ENCODE measurements at places on chromosomes 7 and 10.
A peak's percentile ranks its signal among the peaks of the same experiment; 100 is the strongest.

- DNase-seq: peak; percentile 3
Observed at GRCh38 chr10:5987747-5988146, 10.4 kb upstream of the IL15RA start.

DNA sequence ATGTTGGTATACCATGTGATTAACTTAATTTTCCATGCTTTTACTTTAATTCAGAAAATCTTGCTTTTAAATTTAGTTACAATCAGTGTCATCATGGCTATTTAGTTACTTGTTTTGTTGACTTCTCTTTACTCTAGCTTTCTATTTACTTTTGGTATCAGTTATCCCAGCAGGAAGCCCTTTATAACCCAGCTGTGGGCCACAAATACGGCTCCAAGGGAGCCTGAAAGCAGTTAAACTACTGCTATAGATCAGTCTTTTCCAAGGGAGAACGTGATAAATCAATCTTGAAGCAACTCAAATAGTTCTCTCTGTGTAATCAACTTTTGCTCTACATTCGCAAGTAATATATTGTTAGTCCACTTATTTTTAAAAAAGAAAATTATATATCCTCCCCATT, 287.4 kb downstream of the CACNA2D1 start:
- no peak for DNase-seq

DNA sequence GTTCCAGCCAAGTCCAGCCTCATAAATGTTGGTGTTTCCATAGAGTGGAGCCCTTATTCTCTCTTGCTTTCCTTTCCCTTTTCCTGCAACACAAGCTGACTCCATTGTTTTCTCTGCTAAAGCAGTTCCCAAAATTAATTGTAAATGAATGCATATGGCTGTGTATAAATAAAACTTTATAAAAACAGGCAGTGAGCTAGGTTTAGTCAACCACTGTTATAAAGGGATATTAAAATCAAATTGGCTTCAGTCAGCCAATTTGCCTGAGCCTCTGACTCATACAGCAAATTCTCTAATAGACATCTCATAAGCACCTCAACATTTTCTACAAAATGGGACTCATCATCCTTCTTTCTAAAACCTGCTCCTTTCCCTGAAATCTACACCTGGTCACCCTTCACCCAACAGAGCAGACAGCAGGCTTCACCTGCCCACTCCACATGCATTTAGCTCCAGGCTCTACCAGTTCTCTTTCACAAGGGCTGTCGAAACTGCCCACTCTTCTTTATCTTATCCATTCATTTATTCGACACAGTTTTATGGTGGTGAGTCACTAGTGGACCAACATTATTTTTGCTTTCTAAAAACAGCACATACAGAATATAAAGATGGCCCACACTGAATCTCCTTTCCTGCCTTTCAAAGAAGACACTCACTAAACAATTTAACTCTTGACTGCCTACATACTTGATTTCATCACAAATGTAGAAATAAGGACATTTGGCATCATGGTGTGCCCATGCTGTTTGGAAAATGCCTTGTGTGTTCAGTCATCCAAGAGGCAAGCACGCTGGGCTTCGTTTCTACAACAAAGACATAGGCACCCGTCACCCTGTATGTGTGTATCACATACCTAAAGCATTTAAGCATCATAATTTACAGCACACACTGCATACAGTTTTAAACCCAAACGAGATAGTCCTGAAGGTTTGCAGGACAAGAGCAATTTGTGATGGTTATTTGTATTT, 74.6 kb upstream of the C7orf33 start:
- DNase-seq: no peak

GRCh38 chr10:10665750-10666149, 351.9 kb upstream of the CELF2 start:
- no peak for DNase-seq

GRCh38 chr7:36468370-36469101, 78.9 kb downstream of the ANLN start:
- DNase-seq: no peak

- DNase-seq: peak; percentile 80
Observed at GRCh38 chr7:12674861-12675260, 12.6 kb upstream of the ARL4A start.

DNA sequence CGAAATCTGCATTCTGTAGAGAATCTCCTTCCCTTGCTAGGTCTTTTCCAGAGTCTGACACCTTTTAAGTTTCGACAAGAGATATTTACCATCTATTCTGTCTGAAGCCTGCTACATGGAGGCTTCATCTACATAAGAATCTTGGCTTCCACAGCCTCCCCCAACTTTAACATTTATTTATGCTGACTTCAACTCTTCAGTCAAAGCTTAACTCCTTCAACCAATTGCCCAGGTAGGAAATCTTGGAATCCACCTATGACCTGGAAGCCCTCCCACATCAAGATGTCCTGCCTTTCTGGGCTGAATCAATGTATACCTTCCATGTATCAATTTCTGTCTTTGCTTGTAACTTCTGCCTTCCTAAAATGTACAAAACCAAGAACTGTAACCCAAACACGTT, 54.7 kb downstream of the MINPP1 start:
- no peak for DNase-seq

- DNase-seq: no peak
Observed at GRCh38 chr7:148670807-148671206, 27.9 kb upstream of the CUL1 start.

Data from CD4-positive, alpha-beta T cell treated with Interleukin-17A for 1 hour (primary cell).